Liver (tissue), 10 donors: ENCODE measurements at places on chromosomes 7 and 10.

DNA sequence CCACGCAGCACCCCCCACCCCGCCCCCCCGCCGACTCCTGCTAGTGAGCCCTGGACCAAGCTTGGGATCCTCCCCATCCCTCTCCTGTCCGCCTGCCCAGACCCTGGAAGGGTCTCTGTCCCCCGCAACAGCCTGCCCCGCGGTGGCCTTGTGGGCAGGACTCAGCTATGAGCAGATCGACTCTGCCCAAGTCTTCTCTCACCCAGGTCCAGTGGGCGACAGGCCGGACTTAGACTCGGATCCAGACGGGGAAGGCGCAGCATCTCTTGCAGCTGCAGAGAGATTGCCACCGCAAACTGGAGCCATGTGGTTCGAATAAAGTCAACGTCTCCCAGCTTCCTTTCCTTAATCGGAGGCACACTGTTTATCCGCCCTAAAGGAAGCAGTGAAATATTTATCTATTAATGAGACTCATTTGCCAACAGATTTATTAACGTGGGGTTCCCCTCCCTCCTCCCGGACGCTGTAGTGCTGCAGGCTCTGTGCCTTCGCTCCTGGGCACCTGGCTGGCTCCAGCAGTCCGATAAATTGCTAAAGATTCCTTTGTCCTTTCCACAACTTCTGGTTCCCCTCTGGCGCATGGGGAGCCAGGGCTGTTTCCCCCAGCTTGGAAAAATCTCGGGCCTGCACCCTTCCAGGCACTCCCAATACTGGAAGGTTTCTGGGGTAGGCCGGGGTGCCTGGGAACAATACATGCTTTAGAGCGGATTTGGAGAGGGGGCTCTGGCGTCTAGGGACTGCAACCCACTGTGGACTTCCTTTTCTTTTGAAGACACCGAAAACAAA is 634 bp upstream of the HOXA7 start:
- DNase-seq = no peak

DNA sequence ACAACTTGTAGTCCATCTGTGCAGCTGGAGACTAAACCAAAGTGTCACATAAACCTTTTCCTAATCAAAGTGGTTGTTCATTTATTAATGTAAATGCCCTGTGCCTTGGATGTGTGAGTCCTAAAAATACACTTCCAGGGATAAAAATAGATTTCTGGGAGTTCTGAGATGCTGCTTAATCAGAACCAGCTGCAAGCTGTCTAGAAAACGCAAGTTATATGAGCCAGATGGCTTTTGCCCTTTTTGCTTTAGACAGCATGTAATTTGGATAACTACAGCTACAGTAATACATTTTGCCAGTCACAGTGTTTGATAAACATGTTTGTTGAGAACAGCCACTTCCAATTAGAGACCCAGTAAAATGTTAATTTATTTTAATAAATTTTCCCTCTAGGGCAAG is 185.1 kb upstream of the PRPS1L1 start:
- DNase-seq = no peak

- DNase-seq = no peak
These were observed 2.8 kb upstream of the CUL1 start for GRCh38 chr7:148695953-148696352.

DNA sequence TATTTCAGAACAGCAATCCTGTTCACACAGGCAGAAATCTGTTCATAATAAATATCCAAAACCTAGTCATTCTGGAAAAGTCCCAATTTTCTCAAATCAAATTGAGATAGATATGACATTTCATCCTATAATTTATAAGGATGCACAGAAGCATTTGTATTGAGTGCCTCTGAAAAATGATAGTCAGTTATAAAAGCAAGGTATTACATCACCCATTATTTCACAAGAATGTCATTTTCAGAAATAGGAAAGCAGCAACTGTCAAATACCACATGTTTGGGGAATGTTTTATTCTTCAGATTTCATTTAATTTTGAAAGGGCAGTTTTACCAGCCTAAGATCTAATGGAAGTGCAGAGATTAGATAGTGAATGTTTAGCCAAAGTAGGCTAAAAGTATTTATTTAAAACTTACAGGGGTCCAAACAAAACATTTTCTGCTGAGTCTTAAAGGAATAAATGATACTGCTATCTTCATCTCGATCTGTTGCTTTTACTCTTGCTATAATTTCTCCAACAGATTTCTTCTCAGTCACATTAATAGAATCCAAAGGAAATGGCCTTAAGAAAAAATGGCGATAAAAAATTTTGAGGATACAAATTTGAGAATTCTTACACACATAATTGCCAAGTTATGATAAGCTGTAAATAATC is 185.8 kb downstream of the HGF start:
- no peak for DNase-seq

GRCh38 chr10:51117053-51117660 is 42.9 kb downstream of the PRKG1 start:
- DNase-seq = no peak

DNA sequence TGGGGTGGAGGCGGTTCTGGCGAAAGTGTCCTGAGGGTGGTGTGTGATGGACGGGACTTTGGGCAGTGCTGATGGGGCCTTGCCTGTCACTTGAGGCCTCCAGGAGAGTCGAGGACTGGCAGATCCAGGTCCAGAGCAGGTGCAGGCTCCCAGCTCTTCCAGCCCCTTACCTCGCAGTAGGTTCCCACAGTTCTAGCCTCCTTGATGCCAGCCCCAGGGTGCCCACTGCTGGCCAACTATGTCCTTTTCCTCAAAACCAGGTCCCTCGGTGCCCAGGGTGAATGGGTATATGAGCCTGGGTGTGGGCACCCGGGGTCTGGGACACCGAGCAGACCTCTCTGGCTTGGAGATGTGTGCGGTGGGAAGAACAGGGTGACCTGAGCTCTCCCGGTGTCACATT is 8.3 kb downstream of the FAM20C start:
- no peak for DNase-seq

DNA sequence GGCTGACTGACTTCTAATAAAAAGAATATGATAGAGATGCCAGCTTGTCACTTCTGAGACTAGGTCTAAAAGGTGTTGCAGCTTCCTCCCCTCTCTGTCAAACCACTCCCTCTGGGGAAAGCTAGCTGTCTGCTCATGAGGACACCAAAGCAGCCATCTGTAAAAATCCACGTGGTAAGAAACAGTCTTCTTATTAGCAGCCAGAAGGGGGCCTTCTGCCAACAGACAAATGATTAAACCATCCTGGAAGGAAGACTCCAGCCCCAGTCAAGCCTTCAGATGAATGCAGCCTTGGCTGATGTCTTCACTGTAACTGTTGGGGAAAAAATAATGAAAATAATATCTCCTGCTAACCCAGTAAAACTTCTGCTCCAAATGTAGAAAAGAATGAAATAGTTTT is 41.9 kb upstream of the DAGLB start:
- DNase-seq = no peak

GRCh38 chr7:142851919-142852318 is 3.0 kb upstream of the EPHB6 start:
- no peak for DNase-seq

DNA sequence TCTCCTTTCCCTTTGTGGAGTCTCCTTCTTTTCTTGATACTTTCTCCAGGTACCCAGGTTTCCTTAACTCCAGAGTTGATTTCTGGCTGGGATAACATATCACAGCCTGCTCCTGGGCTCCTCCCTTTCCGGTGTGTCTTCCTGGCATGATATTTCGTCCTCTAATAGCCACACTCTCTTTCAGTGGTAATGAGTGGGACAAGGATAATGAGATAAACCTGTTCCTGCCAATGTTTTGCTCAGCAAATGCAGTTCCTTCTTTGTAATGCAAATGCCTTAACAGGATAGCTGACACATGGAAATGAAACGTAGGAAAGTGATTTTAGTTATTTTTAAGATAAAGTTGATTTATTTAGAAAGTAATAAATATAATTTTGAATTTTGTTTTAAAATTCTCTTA is 168.6 kb downstream of the NRP1 start:
- no peak for DNase-seq

GRCh38 chr7:129855234-129855673 is 97.5 kb downstream of the UBE2H start:
- no peak for DNase-seq

DNA sequence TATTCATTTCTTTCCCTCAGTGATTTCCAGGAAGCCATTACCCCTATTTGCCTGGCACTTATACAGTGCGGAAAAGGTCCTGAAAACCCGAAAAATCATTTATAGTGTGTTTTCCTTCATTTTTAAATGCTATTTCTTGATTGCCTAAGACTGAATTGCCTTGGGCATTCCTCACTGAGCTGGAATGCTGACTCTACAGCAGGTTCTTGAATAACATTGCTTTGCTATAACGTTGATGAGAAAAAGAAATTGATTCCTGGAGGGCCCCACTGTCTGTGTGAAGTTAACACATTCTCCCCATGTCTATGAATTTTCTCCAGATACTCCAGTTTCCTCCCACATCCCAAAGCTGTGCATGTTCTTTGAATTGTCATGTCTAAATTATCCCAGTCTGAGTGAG is 308.5 kb downstream of the EXOC4 start:
- no peak for DNase-seq
